ENCODE measurements at places on chromosomes 12 and 14. TPM values are rescaled to one million over a fixed set of nuclear protein-coding genes. Genes with fewer than 3 reads are reported as not detected.

DNA sequence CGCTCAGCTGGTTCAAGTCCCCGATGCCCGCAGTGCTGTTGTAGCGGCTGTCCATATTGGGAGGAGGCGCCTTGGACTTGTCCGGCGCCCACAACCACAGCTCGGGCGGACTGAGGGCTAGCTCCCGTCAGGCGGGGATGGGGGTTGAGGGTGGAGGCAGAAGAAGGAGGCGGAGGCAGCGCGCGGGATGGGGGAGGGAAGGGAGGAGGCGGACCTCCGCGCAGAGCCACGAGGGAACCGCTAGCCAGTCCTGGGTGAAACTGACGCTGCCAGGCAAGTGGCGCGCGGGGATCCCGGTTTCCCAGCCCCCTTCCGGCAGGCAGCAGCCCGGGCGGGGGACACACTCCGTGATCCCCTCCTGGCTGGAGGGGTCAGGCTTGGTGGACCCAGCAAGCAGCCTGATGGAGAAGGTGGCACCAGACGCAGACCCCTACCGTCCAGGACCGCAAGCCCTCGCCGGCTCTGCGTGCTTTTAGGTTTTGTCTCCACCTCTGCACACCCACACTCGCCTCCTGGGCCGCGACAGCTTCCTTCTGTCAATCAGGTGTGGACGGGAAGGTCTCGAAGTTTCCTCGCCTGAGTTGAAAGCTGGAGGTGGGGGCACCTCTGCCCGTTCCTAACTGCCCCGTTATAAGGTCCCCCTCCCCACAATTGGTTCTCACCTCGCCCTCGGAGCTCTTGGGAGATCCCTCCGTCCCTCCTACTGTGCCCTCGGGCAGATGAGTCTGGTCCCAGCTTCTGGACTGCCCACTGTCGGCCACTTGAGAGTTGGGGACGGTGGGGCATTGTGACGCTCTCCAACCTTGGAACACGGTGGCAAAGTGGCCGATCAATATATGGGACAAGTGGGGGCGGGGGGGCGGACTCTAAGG, at the start of gene CPNE8:
TSS of gene CPNE8 (minus strand) at position 112 of the 872 bp plus-strand sequence. CDS start at position 55, 57 bp downstream.
- no peaks in the 10 kb centered on the region for H3K27me3 ChIP-seq
- peak within 1 kb of the TSS; percentile 76 for H3K4me3 ChIP-seq
- peak within 1 kb of the TSS; percentile 88 for H3K27ac ChIP-seq
- H3K36me3 ChIP-seq = no peaks in the 10 kb centered on the region

DNA sequence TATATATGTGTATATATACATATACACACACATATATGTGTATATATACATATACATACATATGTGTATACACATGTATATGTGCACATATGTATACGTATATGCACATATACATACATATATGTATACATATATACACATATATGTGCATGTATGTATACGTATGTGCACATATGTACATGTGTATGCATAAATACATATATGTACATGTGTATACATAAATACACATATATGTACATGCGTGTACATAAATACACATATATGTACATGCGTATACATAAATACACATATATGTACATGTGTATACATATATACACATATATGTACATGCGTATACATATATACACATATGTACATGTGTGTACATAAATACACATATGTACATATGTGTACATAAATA, 33.3 kb upstream of the ZNF740 start:
- no peaks in the 10 kb centered on the region for H3K36me3 ChIP-seq
- H3K4me1 ChIP-seq = no peaks in the 10 kb centered on the region
- no peak overlapping the region for H3K4me3 ChIP-seq
- DNase-seq = no peak
- H3K27ac ChIP-seq = no peak overlapping the region

TEX52 gene
- not detected for total RNA-seq

GRCh38 chr12:1532375-1533165, 61.8 kb downstream of the FBXL14 start:
- H3K27me3 ChIP-seq = peaks cover 37% of the 10 kb centered on the region
- no peak for DNase-seq
- no peaks in the 10 kb centered on the region for H3K36me3 ChIP-seq
- H3K4me1 ChIP-seq = peaks cover 22% of the 10 kb centered on the region
- H3K4me3 ChIP-seq = no peak overlapping the region
- H3K27ac ChIP-seq = no peak overlapping the region

SDR9C7 gene
- total RNA-seq = not detected

CLEC9A gene
- total RNA-seq = 0.59 TPM

- no peaks in the 10 kb centered on the region for H3K27me3 ChIP-seq
- H3K4me1 ChIP-seq = peaks cover 7% of the 10 kb centered on the region
- no peak overlapping the region for H3K27ac ChIP-seq
- peaks cover 4% of the 10 kb centered on the region for H3K36me3 ChIP-seq
- H3K4me3 ChIP-seq = no peak overlapping the region
- no peak for DNase-seq
These were observed 38.0 kb downstream of the RIMBP2 start for GRCh38 chr12:130677957-130678558.

LAG3 gene
- total RNA-seq = 0.33 TPM

GRCh38 chr14:73227812-73228781, 9.2 kb upstream of the PAPLN start:
- no peak overlapping the region for H3K4me3 ChIP-seq
- H3K4me1 ChIP-seq = peaks cover 15% of the 10 kb centered on the region
- H3K27me3 ChIP-seq = no peaks in the 10 kb centered on the region
- peak overlapping the region; percentile 22 for H3K27ac ChIP-seq

P2RX4 gene
- 27.9 TPM for total RNA-seq

GRCh38 chr14:23694949-23695663, 58.9 kb downstream of the DHRS2 start:
- no peaks in the 10 kb centered on the region for H3K27me3 ChIP-seq
- peak overlapping the region; percentile 30 for H3K4me3 ChIP-seq
- no peak overlapping the region for H3K27ac ChIP-seq
- peaks cover 13% of the 10 kb centered on the region for H3K4me1 ChIP-seq
- peak; percentile 54 for DNase-seq

TAS2R14 gene
- 3.0 TPM for total RNA-seq

MLXIP gene
- 17.7 TPM for total RNA-seq

TULP3 gene
- total RNA-seq = 23.9 TPM

TMEM229B gene
- 13.9 TPM for total RNA-seq

DNA sequence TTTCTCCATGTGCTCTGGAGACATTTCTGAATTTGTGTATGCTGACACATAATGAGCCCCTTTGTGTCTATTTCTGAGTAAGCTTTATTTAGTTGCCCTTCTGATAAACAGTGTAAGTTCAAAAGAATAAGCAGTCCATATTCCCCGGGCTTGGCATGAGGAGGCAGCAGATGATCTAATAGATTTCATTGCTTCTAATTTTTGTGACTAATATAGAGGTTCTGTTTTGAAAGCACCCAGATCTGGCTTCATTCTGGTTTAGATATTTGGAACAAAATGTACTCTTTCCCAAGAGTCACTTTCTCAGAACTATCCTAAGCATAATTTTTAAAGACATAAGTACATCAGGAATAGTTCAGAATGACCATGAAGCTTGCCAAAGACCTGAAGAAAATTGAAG, 290.9 kb downstream of the BTG1 start:
- H3K27ac ChIP-seq = peak overlapping the region; percentile 47
- no peaks in the 10 kb centered on the region for H3K27me3 ChIP-seq
- H3K36me3 ChIP-seq = no peaks in the 10 kb centered on the region
- H3K4me1 ChIP-seq = no peaks in the 10 kb centered on the region
- no peak overlapping the region for H3K4me3 ChIP-seq
- no peak for DNase-seq

SMIM41 gene
- 0.59 TPM for total RNA-seq

GRCh38 chr14:31967669-31967975, 109.5 kb upstream of the ARHGAP5 start:
- no peak for DNase-seq
- H3K27me3 ChIP-seq = no peaks in the 10 kb centered on the region
- no peak overlapping the region for H3K4me3 ChIP-seq
